Kidney (tissue), 22 donors: ENCODE measurements at places on chromosomes 7 and 10. TPM values are rescaled to one million over a fixed set of nuclear protein-coding genes. Genes with fewer than 3 reads are reported as not detected.

- H3K27ac ChIP-seq = no peak overlapping the region
- no peaks in the 10 kb centered on the region for H3K27me3 ChIP-seq
- no peaks in the 10 kb centered on the region for H3K36me3 ChIP-seq
- no peaks in the 10 kb centered on the region for H3K4me1 ChIP-seq
- no peak for DNase-seq
Measured at GRCh38 chr7:110973196-110973990, 117.5 kb upstream of the LRRN3 start.

GRCh38 chr7:33738260-33738935 lies 166.9 kb upstream of the BMPER start:
- H3K27me3 ChIP-seq = no peaks in the 10 kb centered on the region
- H3K4me1 ChIP-seq = no peaks in the 10 kb centered on the region
- H3K4me3 ChIP-seq = no peak overlapping the region
- no peak for DNase-seq
- H3K27ac ChIP-seq = no peak overlapping the region

GRCh38 chr7:47447621-47448349 lies 134.1 kb downstream of the TNS3 start:
- H3K4me3 ChIP-seq = no peak overlapping the region
- peak overlapping the region; percentile 1 for H3K27ac ChIP-seq
- no peaks in the 10 kb centered on the region for H3K4me1 ChIP-seq
- no peak for DNase-seq
- no peaks in the 10 kb centered on the region for H3K36me3 ChIP-seq

- no peak for DNase-seq
- no peaks in the 10 kb centered on the region for H3K27me3 ChIP-seq
- no peak overlapping the region for H3K4me3 ChIP-seq
- no peak overlapping the region for H3K27ac ChIP-seq
- H3K36me3 ChIP-seq = peaks cover 8% of the 10 kb centered on the region
- H3K4me1 ChIP-seq = peaks cover 4% of the 10 kb centered on the region
Measured at GRCh38 chr10:95440756-95441546, 120.2 kb downstream of the SORBS1 start.

Gene PLXNA4
- total RNA-seq = 3.5 TPM

Gene C10orf90
- total RNA-seq = not detected
